Caudate nucleus (tissue), 63 donors: ENCODE measurements at places on chromosomes 7 and 10.

GRCh38 chr10:68501691-68502090, 25.6 kb downstream of the SLC25A16 start:
- DNase-seq: no peak

GRCh38 chr7:122628651-122629411, 70.1 kb downstream of the RNF133 start:
- no peak for DNase-seq

DNA sequence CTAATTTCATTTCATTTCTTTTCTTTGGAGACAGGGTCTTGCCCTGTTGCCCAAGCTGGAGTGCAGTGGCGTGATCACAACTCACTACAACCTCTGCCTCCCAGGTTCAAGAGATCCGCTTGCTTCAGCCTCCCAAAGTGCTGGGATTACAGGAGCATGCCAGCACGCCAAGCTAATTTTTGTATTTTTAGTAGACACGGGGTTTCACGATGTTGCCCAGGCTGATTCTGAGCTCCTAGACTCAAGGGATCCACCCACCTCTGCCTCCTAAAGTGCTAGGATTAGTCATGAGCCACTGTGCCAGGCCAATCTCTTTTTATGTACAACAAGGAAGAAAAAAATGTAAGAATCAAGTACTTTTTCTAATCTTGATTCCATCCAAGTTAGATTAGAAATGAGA, 10.7 kb upstream of the KMT2E start:
- no peak for DNase-seq

DNA sequence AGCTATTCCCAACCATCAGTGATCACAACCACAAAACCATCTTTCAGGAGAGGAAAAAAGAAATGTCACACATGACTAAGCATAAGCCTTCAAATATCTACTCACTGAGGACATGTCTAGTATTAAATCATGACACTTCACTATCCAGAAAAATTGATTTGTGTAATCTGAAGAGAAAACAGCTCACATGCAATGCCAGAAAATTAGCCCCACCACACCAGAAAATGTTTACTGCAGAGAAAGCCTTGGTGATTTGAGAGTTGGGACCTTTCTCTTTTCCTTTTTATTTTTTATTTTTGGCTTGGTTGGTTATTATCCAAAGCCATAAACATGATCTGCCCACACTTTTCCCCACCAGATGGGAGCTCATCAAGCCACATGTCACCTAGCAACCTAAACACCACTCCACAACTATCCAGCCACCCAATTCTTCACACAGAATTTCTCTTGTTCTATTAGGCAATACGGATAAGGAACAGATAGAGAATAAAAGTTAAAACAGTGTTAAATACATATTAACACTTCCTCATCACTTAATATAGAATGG, 3.1 kb downstream of the PARD3 start:
- no peak for DNase-seq
